ENCODE measurements at places on chromosomes 16 and 17. TPM values are rescaled to one million over a fixed set of nuclear protein-coding genes. Genes with fewer than 3 reads are reported as not detected.

The RNF222 gene
- total RNA-seq: not detected

The LPO gene
- total RNA-seq: 0.15 TPM

The GPS2 gene
- total RNA-seq: 57.0 TPM

The PRPSAP1 gene
- total RNA-seq: 74.7 TPM

The DPEP3 gene
- 0.51 TPM for total RNA-seq

The KRTAP4-4 gene
- not detected for total RNA-seq

The PMP22 gene
- total RNA-seq: 163 TPM

The CYBA gene
- 113 TPM for total RNA-seq

The TAT gene
- 0.74 TPM for total RNA-seq

The FOXC2 gene
- 0.82 TPM for total RNA-seq

The ODAD4 gene
- 16.7 TPM for total RNA-seq

The ADAP2 gene
- 37.1 TPM for total RNA-seq

The KIF18B gene
- total RNA-seq: 1.4 TPM

The TLCD1 gene
- total RNA-seq: 32.0 TPM

The TBC1D3B gene
- 2.2 TPM for total RNA-seq

The EPX gene
- not detected for total RNA-seq

The ALOX12 gene
- total RNA-seq: 0.68 TPM

The MSLN gene
- total RNA-seq: 98.8 TPM

The TMEM100 gene
- total RNA-seq: 74.7 TPM

The CHST5 gene
- not detected for total RNA-seq

The PHOSPHO1 gene
- total RNA-seq: 10.2 TPM

The KRTAP1-5 gene
- not detected for total RNA-seq

The OR2C1 gene
- total RNA-seq: not detected

The FSCN2 gene
- 2.1 TPM for total RNA-seq

The FBXW10B gene
- total RNA-seq: 2.4 TPM

The UBE2I gene
- 96.8 TPM for total RNA-seq

The RAP1GAP2 gene
- 16.7 TPM for total RNA-seq

The KRT31 gene
- total RNA-seq: not detected

The PPL gene
- total RNA-seq: 78.5 TPM

The MYH3 gene
- total RNA-seq: 1.7 TPM

The AURKB gene
- total RNA-seq: 3.9 TPM

The NPIPB6 gene
- total RNA-seq: 2.0 TPM

Measured in lung (tissue), 17 donors.